ENCODE measurements at places on chromosomes 6 and 20.
A peak's percentile ranks its signal among the peaks of the same experiment; 100 is the strongest.

GRCh38 chr20:3738111-3739053, 5.9 kb downstream of the HSPA12B start:
- DNase-seq: no peak

- no peak for DNase-seq
These were observed 30.7 kb upstream of the MC3R start for GRCh38 chr20:56217829-56218228.

DNA sequence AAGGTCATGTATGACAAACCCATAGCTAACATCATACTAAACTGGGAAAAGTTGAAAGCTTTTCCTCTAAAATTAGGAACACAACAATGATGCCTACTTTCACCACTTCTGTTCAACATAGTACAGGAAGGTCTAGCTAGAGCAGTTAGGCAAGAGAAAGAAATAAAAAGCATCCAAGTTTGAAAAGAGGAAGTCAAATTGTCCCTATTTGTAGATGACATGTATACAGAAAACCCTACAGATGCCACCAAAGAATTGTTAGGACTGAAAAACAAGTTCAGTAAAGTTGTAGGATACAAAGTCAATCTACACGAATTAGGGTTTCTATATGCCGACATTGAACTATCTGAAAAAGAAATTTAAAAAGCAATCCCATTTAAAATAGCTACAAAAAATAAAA, 89.4 kb upstream of the GLP1R start:
- DNase-seq: peak; percentile 1

DNA sequence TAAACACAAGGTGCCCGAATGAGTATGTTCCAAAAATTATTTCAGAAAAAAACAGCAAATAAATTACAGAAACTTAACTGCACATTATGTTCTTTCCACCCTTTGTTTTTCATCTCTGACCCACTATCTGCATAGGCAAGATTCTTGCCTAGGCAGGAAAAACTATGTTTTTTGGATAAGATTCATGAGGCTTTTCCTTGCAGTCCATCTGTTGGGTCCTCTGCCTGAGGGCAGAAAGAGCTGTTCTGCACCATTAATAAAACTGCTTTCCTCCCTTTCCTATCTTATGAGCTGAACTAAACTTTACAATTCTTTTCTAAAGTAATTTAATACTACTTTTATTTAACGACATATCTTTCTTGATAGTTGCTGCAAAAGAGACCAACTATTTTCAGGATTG, 21.1 kb downstream of the ENPP1 start:
- DNase-seq: no peak

- DNase-seq: no peak
These were observed 4.7 kb upstream of the ADGRF5 start for GRCh38 chr6:46926481-46926880.

DNA sequence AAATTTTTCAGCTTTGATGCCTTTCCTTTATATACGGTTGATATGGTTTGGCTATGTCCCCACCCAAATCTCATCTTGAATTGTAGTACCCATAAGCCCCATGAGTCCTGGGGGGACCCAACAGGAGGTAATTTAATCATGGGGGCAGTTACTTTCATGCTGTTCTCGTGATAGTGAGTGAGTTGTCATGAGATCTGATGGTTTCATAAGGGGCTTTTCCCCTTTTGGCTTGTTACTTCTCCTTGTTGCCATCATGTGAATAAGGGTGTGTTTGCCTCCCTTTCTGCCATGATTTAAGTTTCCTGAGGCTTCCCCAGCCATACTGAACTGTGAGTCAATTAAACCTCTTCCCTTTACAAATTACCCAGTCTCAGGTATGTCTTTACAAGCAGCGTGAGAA, 66.8 kb downstream of the ARHGAP18 start:
- peak; percentile 52 for DNase-seq

GRCh38 chr6:88914895-88915598, 48.4 kb downstream of the RNGTT start:
- DNase-seq: no peak

GRCh38 chr6:56399250-56399671, 151.9 kb upstream of the COL21A1 start:
- no peak for DNase-seq

- no peak for DNase-seq
These were observed 462.7 kb upstream of the SULF2 start for GRCh38 chr20:48247961-48248360.

- no peak for DNase-seq
These were observed 32.8 kb downstream of the SNX5 start for GRCh38 chr20:17935761-17936160.

- DNase-seq: no peak
These were observed 37.5 kb downstream of the ELMO2 start for GRCh38 chr20:46368902-46369268.

- DNase-seq: no peak
These were observed 41.1 kb downstream of the CNR1 start for GRCh38 chr6:88124925-88125557.

DNA sequence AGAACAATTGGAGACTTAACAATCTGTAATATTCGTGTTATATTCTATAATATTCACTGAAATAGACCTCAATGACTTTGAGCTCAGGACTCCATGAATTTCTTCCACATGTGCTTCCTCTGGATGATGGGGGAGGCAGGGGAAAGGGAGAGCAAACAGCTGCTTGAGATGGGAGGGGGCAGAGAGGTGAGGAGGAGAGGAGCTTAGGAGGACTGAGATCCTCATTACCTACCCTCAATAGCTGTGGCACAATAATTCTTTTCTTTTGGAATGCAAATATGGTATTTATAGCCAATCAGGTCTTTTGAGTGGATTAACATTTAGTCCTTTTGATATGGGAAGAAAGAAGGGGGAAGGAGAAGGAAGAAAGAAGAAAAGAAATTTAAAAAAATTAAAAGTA, 64.1 kb upstream of the ZNF217 start:
- no peak for DNase-seq

GRCh38 chr6:151257985-151258445, 18.2 kb downstream of the AKAP12 start:
- DNase-seq: no peak

GRCh38 chr6:131362070-131362469, 211.0 kb upstream of the ARG1 start:
- DNase-seq: no peak

DNA sequence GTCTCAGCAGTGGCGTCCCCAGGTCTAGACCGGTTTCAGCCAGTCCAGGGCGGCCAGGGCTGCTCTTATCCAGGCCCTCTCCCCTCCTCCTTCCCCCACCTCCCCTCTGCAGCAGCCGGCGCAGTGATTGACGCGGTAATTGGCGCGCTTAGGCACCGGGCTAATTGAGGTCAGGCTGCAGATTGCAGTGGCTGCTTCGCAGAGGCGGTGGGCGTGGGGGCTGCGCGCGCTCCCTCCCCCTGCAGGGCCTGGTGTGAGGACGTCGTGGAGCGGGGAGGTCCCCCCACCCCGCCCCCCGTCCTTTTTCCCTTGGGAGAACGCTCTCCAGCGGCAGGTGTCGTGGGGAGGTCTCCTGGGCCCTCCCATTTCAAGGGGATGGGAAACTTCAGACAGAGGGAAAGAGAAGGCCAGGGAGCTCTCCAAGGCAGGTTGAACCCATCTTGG, 70.4 kb upstream of the BLCAP start:
- no peak for DNase-seq

- peak; percentile 37 for DNase-seq
These were observed 40.5 kb downstream of the PANK2 start for GRCh38 chr20:3929713-3930060.

- DNase-seq: no peak
These were observed 50.9 kb upstream of the DUSP22 start for GRCh38 chr6:241336-241865.
